ENCODE measurements at places on chromosomes 7 and 10.

GRCh38 chr7:29274146-29275017, 79.8 kb downstream of the CHN2 start:
- DNase-seq = no peak

DNA sequence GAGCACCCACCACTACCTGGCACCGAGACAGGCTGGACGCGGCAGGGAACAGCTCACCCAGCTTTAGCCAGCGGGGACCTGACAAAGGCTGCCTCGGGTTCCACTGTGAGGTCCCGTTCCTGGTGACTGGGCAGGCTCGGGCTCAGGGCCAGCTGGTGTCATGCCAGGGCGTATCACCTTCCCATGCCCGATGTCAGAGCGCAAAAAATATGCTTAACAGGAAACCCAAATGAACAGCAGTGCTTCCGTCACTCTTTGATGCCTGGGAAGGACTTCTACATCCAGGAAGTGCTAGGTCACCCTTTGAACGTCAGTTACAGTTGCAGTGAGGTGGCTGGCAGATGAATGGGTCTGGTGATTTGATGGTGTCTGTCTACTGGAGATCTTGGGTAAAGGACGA, 106.0 kb downstream of the ADARB2 start:
- no peak for DNase-seq

DNA sequence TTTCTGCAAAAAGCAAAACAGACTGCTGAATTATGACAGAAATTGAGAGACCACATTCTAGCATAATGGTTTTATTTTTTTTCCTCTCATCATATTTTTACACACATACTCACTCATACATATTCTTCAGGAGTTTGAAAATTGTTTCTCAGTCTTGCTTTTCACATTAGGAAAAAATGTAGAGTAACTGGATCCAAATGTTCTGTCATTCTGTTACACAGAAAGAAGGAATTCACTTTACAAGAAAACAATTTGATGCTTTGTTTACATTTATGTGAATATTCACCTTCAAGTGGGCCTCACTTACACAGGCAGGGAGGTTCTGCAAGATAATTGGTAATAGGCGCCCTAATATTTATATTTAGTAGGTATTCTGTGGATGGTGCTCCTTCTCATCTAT, 82.0 kb downstream of the ARL4A start:
- DNase-seq = no peak

DNA sequence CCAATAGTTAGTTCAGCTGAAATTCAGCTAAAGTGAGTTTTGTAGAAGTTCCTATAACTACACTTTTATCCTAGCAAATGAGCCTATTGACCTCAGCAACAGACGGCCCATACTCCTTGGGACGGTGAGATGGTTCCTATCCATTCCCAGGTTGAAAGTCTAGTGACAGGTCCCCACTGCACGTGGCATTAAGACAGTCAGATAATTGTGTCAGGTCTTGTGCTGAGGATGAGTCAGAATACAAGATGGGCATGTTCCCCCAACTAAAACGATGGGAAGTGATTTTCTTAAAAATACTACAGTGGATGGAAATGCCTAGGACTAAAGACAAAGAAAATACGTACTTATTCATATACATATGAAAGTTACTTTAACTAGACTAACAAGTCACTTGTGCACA, 2.1 kb downstream of the CAV1 start:
- no peak for DNase-seq

DNA sequence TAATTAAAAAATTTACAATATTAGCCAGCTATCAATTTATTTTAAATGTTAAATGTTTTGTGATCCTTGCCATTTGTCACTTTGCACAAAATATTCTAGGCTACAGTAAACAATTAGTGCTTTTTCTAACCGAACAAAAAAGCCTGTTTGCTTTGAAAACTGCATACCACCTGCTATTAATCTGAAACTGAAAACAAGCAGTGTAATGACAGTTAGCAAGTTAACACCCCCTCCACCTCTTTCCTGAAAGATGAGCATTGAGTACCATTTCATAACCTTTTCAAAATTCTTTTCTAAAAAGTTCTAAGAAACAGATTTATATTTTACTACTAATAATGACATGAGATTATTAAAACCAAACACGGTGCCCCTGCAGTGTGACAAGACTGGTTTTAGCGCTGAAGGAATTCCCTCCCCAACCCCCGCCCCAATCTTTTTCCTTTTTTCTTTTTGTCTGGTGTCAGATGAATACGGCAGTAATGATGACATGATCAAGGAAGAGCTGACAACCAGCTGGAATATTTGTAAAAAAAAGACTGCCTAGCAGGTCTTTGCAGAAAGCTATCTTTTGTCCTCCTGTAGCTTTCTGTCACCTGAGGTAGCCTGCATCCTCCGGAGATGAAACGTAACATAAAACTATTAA, 175.6 kb downstream of the CHCHD3 start:
- DNase-seq = no peak

DNA sequence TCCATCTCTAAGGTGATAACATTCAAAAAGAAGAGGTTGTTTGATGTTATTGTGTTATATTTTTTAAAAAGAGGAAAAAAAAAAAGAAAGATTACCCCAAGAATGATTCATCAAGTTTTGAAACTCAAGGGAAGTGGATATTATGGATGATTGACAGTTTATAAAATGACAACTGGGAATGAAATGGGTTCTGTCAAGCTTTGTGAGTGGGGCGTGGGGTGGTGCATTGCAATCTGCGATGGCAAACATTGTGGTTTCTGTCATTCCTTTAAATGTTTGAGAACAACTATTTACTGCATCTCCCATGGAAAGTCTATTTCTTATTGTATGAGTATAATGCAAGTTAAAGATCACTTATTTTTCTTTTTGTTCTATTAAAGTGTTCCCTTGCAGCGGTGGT, 297.0 kb downstream of the CCDC3 start:
- no peak for DNase-seq

DNA sequence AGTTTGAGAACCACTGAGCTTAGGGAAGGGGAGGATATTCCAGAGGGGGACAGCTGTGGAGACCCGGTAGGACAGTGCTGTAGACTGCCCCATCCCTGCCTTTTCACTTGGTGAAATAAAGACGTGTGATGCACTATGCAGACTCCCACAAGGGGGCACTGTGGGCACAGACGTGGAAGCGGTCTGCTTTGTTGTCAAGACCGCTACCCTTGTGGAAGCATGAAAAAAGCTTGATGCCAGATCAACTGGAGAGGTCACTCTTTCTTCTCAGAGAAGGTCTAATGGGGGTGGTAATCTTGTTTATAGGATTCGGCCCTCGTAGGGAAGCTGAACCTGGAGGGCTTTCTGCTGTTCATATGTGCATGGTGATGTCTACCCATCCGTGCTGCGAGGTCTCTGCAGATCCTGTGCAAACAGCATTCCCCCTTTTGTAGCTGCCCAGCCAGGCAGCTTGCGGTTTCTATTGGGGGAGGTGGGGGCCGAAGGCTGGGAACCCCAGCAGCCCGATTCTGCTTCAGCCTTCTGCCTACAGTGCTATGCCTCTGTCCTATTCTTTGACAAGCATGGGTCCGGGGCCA, 13.7 kb downstream of the RPS24 start:
- peak; percentile 79 for DNase-seq

DNA sequence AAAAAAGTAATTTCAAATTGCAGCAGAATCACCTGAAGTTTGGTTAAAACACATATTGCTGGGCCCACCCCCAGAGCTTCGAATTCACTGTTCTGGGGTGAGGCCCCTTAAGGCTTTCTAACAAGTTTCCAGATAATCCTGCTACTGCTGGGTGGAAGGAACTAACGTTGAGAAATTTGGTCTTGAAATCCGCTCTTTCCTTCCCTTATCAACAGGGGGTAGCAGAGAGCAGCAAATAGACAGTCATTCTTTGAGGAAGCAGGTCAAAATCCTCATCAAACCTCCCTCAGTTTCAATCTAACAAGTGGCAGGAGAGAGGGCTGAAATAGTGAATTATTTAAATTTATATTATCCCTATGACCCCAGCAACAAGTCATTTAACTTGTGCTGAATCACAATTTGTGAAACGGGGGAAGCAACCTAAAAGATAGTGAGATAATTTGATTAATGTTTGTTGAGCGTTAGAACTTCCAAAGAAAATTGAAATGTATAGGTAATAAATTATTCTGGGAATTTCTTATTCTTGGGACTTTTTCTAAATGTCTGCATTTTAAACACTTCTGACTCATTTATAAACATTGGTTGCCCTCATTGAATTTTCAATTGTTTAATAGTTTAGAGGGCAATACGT, 21.7 kb upstream of the MALSU1 start:
- peak; percentile 72 for DNase-seq

DNA sequence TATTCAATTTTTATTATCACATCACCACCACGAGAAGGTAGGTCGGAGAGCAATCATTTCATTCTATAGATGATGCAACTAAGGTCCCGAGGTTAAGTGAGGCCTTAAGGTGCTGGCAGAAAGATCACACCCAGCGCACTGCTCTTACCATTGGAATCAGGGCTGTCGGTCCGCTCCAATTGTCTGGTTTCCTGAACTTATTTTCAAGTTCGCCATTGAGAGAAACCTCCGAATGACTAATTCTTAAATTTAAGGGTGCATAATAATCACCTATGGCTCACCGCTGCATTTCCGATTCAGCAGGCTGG, 625 bp upstream of the GSTO2 start:
- DNase-seq = no peak

GRCh38 chr7:37765872-37766525, 82.4 kb upstream of the NME8 start:
- DNase-seq = peak; percentile 7

GRCh38 chr7:28986028-28986764, 28.1 kb upstream of the TRIL start:
- DNase-seq = no peak

- DNase-seq = no peak
Observed at GRCh38 chr7:88357781-88358525, 51.3 kb upstream of the STEAP4 start.

DNA sequence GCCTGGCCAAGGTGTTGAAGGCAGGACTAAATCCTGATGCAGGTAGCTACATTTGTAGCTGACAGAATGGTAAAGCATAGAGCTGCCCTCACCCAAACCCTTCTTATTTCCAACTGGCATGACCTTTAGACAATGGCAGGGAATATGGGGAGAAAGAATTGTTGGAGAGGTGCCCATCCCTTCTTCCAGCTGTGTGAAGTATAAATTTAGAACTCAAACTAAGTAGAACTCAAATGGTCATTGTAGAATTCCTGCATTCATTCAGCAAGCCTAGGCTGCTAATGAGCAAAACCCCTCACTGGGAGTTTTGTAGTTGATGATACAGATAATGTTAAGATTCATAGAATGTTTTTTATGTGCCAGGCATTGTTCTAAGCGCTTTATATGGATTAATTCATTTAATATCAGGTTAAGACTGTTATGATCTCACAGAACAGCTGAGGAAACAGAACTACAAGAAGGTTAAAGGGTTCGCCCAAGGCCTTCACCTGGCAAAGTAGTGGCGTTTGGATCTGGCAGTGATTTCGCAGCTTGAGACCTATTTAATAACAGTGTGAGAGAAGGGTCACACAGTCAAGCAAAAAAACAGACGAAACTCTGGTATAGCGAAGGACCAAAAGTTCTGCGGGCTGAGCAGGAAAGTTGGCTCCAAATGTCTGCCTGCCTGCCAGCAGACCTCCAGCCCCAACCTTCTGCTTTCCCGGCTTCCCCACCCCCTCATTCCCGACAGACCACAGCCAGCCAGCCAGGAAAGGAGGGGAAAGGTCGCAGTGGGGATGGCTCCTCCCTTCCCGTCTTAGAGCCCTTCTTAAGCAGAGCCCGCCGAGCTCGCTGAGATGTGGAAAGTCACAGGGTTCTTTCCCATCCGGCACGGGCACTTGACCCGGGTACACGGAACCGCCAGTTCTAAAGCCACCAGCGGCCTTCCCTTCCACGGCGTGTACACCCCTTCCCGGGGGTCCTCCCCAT, 1.6 kb upstream of the HILPDA start:
- DNase-seq = no peak

All from CD4-positive, alpha-beta T cell treated with Interleukin-2 at 100 ng/mL for 4 hours (primary cell).